ENCODE measurements at places on chromosomes 1 and 21.

- no peak for DNase-seq
These were observed 71.6 kb upstream of the C1orf21 start for GRCh38 chr1:184315254-184315653.

- no peak for DNase-seq
These were observed 1348.4 kb upstream of the B3GALT2 start for GRCh38 chr1:194534784-194535183.

- DNase-seq = no peak
These were observed 100.4 kb upstream of the USH2A start for GRCh38 chr1:216523449-216524190.

DNA sequence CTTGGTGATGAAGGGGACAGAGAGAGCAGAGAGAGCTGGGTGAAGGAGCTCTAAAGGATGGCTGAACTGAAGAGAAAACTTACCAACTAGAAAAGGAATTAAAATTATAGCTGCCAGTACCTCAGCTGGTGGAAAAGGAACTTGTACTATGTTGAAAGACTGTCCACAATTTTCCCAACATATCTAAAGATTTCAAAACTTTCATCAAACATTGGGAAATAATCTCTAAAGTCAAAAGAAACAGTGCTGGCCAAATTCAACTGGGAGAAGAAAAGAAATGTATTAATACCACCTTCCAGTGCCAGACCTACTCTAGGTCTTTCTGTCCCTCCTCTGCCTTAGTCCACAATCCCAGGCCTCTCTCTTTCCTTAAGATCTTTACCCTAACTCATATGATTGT lies 6.1 kb downstream of the SMG5 start:
- no peak for DNase-seq

- peak; percentile 83 for DNase-seq
These were observed 1.3 kb upstream of the IFNAR2 start for GRCh38 chr21:33228455-33228854.

DNA sequence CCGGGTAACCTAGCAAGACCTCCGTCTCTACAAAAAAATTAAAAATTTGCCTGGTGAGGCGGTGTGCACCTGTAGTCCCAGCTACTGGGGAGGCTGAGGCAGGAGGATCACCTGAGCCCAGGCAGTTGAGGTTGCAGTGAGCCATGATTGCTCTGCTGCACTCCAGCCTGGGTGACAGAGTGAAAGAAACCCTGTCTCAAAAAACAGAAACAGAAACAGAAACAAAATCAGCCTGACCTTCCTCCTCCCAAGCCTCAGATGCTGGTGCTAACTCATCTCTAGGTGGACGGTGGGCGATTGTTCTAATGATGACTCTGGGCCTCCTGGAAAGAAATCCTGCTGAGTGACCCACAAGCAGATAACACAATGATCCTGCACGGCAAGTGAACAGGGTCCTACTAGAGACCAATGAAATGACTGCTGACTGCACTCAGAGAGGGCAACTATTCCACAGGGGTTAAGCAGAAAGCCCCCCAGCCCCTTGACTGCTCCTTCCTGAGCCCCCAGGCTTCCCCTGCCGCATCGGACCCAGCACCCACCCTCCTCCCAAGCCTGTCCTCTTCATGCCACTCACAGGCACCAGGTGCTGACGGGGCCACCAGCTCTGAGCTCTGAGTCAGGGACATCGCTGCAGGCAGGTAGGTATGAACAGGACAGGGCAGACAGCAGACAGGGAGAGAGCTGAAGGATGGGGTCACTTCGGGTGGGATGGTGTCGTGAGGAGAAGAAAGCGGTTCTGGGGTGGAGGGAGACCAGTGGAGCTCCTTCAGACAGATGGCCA lies 27.8 kb upstream of the LRRC38 start:
- DNase-seq = no peak

DNA sequence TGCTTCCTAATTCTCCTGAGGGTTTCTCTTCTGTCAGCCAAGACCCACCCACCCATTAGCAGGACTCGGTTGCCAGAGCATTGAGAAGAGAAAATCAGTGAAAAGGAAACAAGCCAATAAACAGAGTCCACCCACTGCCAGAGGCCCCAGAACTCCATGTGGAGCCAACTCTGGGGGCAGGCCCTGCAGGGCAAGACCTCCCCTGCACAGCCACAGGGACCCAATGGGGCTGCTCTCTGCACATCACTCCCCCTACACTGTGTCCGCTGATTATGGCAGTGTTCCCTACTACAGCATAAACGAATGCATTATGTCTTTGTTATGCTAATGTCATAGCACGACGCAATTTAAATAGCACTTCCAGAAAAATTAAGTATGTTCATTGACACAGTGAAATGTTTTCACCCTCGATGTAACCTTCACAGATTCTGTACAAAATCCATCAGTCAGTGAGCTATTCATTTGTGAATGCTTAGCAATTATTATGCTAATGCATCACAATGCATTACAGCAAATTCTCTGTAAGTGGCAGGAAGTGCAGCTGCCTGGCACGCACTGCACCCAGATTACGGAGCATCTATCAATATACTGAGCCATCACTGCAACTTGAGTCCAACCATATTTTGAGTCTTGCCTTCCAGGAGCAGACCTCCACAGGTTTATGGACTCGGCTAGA lies 56.4 kb downstream of the GRIK3 start:
- no peak for DNase-seq

DNA sequence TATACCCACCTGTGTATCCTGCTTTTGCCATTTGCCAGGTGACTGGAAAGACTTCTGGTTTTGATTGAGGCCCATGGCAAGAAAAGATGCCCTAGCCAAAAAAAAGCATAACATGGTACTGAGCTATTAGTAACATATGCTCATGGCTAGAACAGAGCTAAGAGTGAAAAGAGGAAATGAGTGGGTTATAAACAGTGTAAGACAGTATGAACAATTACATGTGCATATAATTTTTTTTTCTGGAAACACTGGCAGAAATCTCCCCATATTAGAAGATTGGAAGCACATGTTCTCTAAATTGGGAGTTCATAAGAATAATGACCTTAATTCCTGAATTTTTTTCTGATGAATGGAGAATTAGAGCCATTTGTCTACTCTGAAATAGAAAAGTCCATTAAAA lies 41.2 kb upstream of the PDC start:
- DNase-seq = no peak

GRCh38 chr21:14500873-14501272 lies 45.2 kb downstream of the SAMSN1 start:
- no peak for DNase-seq

DNA sequence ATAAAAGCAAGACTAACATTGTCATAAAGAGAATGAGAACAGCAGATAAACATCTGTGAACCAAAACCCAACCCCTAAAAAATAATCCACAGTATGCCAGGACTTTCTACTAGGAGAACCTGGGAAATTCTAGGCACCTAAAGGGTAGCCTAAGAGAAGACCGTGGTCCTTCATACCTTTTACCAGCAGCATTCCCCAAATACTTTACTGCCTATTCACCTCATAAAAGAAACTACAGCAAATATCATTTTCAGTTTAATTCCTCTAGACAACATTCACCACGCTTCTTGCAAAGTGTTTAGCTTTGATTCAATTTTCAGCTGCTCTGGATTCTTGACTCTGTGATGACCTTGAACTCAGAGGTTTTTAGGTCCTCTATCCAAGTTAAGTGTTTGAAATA lies 1180.7 kb upstream of the B3GALT2 start:
- no peak for DNase-seq

- peak; percentile 73 for DNase-seq
These were observed 276.7 kb downstream of the PCP4 start for GRCh38 chr21:40143822-40144525.

DNA sequence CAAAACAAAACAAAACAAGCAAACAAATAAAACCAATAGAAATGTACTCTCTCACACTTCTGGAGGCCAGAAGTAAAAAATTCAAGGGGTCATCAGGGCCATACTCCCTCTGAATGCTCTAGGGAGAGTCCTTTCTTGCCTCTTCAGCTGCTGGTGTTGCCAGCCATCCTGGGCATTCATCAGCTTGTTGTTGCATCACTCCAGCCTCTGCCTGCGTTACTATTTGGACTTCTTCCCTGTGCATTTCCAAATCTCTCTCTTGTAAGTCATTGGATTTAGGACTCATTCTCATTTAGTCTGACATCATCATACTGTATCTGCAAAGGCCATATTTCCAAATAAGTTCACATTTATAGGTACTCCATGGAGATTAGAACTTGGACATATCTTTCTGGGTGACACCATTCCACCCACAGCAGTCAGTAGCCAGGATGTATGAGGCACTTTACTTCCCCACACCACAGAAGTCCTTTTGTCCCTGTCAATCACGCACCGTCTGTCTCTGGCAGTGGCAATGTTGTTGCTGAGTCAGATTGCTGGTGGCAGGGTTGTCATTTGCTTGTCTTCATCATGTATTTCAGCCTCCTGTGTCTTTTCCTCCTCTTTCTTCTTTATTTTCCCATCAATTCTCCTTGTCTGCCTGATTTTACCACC lies 151.0 kb upstream of the KCNJ6 start:
- peak; percentile 6 for DNase-seq

DNA sequence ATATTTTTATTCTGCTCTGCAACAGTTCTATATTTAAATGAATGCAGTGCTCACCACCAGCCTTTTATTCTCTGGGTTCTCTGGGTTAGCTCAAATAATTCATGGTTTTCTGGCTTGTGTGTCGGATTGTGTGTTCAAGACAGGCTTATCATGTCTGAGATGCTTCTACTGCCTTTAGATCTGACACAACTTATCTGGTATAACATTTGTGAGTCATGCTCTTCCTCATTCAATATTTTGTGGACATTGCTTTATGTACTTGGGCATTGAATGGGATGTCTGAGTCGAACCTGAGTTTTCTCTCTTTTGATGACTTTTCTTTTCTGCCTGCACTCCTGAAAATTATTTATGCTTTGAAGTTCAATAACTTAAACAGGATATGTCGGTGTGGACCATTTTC lies 17.6 kb upstream of the PKP1 start:
- no peak for DNase-seq

DNA sequence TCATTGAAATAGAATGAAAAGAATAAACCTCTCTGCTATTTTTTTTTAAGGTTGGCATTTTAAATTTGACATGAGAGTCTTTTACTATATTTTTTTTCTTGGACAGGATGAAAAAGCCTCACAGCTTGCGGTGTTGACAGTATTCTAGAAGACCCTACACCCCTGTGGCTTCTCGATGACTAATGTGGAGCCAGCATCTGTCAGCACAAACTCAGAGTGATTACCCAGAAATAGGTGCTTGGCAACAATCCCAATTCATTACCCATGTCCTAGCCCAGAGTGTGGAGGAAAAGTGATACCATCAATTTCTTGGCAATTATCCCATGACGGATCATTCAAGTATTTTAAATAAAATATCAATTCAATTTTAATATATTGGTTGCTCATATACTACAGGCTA lies 186.8 kb upstream of the MAP1LC3C start:
- no peak for DNase-seq

DNA sequence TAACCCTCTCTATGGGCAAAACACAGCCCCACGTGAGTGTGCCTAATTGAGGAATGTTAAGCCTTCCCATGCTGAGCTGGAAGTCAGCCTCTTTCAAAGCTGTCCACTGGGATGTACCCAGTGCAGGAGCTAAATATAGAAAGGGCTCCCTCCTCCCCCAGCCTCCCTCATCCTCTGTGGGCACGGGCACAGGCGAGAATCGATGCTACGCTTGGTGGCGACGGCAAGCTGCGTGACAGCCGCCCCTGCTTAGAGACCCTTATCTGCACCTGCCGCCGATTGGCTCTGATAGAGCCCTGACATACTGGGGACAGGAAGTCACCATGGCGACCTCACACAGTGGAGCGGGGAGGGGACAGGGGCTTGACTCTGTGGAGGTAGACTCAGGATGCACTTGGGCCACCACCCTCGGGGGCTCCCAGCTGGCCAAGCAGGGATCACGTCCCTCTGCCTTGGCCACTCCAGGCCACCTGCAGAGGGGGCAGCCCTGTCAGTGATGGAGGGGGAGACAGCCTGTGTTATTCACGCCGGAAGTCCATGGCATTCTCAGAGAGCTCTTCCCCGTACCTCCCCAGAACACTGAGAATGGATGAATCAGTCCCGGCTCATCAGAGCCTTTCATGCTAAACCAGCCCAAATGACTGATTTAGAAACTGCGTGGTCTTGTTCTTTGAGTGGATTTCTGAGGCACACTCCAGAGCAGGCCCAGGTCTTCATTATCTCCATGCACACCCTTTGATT lies 84.8 kb downstream of the KCND3 start:
- no peak for DNase-seq

- DNase-seq = peak; percentile 36
These were observed 39.1 kb upstream of the WASF2 start for GRCh38 chr1:27528818-27529703.

DNA sequence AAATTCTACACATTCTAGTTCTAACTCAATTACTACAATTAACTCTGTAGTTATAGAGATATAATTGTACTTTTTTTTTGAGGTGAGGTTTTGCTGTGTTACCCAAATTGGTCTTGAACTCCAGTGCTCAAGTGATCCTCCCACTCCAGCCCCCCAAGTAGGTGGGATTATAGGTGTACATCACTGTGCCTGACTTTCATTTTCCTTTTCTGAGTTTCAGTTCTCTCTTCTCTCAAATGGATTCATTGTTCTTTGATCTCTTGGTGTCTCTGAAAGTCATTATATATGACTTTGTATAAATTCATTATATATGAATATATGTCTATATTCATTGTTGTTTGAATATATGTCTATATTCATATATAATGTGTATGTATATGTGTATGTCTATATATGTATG lies 74.0 kb upstream of the GALNT2 start:
- DNase-seq = no peak

DNA sequence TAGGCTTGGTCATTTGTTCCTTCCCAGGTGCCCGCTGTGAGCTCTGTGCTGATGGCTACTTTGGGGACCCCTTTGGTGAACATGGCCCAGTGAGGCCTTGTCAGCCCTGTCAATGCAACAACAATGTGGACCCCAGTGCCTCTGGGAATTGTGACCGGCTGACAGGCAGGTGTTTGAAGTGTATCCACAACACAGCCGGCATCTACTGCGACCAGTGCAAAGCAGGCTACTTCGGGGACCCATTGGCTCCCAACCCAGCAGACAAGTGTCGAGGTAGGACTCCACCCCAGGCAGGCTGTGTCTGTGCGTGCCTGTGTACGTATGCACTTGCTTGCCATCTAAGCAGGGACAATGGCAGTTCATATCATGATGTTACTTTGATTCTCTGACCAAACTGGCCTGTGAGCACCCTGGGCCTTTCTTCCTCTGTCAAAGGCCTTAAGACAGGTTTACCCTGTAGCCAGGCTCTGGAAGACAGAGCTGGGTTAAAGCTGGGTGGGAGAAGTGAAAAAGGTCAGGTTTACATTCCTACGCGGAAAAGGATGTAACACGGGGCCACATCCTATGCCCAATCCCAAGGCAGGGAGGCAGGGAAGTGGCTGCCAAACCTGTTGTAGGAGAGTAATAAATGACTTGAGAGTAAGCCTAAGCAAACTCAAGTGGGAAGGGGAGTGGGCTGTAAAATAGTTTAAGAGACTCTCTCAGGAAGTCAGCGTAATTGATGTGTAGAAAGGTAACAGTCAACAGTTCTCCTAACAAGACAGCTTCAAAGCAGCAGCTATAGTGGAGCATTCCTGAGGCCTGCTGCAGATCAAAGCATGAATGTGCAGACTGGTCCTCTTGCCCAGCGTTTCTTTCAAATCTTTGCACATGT lies 42.5 kb downstream of the LAMC2 start:
- no peak for DNase-seq

- DNase-seq = no peak
These were observed 6.1 kb upstream of the FAM177B start for GRCh38 chr1:222730866-222731265.

Measured in suppressor macrophage (primary cell).